ENCODE measurements at places on chromosomes 3 and 15. TPM values are rescaled to one million over a fixed set of nuclear protein-coding genes. Genes with fewer than 3 reads are reported as not detected.

MLF1 gene
- 11.1 TPM for total RNA-seq

HCLS1 gene
- 37.4 TPM for total RNA-seq

CCR3 gene
- total RNA-seq = not detected

LNP1 gene
- total RNA-seq = 4.0 TPM

UROC1 gene
- not detected for total RNA-seq

TKT gene
- total RNA-seq = 194 TPM

VEPH1 gene
- total RNA-seq = 10.8 TPM

ECE2 gene
- 0.81 TPM for total RNA-seq

GPR62 gene
- 0.57 TPM for total RNA-seq

SMAD6 gene
- total RNA-seq = 17.4 TPM

RAD54L2 gene
- 29.9 TPM for total RNA-seq

SPESP1 gene
- total RNA-seq = 3.0 TPM

IL20RB gene
- total RNA-seq = 4.3 TPM

PLA2G4D gene
- total RNA-seq = 0.13 TPM

GOLGA8H gene
- total RNA-seq = 1.5 TPM

CCDC50 gene
- total RNA-seq = 65.3 TPM

ST8SIA2 gene
- not detected for total RNA-seq

CDC25A gene
- 2.1 TPM for total RNA-seq

SPINK8 gene
- total RNA-seq = 12.0 TPM

CCK gene
- not detected for total RNA-seq

QARS1 gene
- total RNA-seq = 355 TPM

GXYLT2 gene
- total RNA-seq = 3.6 TPM

PP2D1 gene
- total RNA-seq = not detected

OSBPL10 gene
- 36.3 TPM for total RNA-seq

DCBLD2 gene
- total RNA-seq = 21.1 TPM

THRB gene
- total RNA-seq = 36.8 TPM

CPNE9 gene
- 0.29 TPM for total RNA-seq

HCN4 gene
- 0.08 TPM for total RNA-seq

AHSG gene
- total RNA-seq = not detected

CFAP92 gene
- 2.1 TPM for total RNA-seq

GOLGA8M gene
- 5.7 TPM for total RNA-seq

GLDN gene
- total RNA-seq = 5.1 TPM

GOLGA6D gene
- total RNA-seq = not detected

ARHGEF26 gene
- total RNA-seq = 19.0 TPM

All from ureter (tissue), 1 donor.